ENCODE measurements at places on chromosomes 12 and 14.

- no peak for DNase-seq
Measured at GRCh38 chr14:101313268-101313667, 248.0 kb upstream of the DIO3 start.

DNA sequence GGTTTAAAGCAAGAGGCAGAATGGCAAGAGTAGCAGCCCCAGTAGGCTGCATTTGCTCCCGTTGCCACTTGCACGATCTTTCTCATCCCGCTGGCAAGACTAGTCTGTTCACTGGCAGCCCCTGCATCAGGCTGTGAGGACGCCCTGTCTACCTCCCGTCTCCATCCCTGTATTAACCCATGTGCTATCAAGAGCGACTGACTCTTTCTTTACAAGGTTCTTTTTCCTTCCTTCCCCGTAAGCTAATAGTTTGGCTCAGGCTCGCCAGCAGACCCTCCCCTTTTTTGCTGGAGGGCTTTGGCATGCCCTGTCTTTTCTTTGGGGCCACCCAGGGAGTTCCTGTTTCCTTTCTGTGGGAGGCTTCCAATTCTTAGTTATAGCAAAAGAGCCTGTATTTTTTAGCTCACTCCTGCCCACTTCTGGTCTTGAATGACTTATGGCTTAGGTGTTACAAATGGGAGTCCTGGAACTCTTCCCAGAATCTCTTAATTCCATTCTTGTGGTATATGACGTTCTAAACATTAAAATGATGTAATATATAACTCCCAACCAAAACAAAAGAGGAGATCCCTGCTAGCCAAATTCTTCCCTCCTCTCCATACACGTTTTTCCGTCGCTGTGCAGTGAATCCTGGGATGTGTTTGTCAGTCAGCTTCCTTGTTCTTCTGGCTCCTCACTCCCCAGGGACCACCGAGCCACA, 149.0 kb downstream of the PRKCH start:
- DNase-seq, result peak; percentile 61

- DNase-seq, result no peak
Measured at GRCh38 chr12:5944688-5945070, 380 bp downstream of the ANO2 start.

- no peak for DNase-seq
Measured at GRCh38 chr12:132216354-132216987, 72.2 kb downstream of the NOC4L start.

DNA sequence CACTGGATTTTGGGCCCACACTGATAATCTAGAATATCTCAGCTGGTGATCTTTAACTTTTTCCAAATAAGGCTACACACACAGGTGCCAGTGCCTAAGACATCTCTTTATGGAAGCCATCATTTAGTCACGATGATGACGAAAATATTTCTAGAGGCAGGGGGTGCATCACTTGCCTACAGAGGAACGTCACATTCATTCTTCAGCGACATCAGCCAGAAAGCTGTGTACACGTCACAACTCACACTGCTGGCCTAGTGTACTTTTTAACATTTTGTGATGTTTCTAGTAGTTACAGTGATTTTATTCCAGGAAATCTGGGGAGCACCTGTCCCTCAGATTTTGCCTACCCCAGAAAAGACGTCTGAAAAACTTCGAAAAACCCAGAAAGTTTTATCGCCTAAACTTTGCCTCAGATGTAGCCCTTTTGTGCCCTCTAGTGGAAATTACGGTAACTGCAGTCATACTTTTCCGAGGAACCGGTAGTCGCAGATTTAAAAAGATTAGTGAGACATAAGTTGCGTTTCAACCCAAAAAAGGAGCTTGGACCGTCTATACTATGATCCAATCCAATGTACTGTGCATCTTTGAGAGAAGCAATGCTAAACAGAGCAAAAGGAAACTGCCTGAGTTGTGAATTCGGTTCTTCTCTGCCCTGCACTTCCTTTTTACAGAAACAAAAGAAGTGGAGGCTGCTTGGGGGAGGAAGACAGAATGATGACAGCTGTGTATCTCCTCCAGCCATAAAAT, 64.3 kb upstream of the STON2 start:
- DNase-seq, result no peak

DNA sequence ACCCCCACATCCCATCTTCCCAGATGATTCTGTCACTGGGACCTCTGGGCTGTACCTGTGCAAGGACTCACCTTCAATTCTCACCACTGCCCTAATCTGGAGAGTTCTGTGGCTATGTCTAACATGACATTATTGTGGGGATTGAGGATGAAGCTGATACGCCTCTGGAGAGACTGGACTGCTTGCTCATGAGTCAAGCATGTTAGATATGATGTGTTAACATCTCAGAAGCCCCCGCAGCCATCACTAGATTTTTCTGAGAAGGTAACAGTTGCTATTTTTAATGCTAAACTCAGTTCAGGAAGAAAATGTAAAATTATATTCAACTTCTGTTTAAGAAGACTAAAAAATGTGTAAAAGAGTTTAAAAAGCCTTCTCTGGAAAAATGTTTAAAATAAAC, 25.7 kb downstream of the JKAMP start:
- no peak for DNase-seq

DNA sequence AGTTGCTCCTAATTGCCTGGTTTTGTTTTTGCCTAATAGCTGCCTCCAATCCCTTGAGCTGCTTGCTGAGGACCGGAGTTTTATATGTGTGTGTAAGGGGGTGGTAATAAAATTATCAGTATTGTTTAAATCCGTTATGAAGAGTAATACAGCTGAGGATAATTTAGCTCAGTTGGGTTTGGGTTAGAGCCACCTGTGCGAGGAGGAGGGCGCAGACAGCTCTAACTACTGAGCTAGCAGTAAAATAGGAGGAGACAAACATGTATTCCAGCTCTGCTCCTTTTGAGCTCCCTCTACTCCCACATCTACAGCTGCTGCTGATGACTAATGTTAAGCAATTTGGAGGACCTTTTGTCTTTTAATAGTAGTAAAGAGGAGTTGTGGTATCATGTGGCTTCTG, 61.5 kb downstream of the SPATS2 start:
- DNase-seq, result no peak

GRCh38 chr14:68377459-68377858, 415.4 kb downstream of the ZFP36L1 start:
- no peak for DNase-seq

GRCh38 chr14:98162856-98163805, 1108.9 kb downstream of the BCL11B start:
- peak; percentile 61 for DNase-seq

DNA sequence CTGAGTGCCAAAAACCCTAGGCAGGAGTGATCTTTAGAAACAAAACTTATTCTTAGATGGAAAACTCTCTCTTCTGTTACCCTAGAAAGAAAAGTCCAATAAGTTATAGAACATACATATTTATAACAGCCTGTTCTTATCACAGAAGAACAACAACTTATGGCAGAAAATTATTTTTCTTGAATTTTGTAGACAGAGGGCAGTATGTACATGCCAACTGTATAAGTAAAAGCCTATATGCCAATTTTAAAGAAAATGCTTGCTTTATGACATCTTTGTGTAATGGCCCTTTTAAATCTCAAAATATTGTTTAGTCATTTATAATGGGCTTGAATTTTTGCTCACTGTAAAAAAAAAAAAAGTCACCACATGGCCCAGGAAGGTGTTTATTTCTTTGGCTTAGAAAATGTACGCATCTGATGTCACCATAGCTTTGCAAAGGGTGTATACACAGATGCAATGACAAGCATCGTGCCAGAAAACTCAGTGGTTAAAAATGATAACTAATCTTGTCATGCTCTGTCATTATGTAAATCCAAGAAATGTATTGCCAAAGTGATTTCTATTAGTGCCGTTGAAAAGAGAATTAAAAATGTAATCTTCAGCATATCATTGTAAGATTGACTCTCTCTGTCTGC, 38.3 kb upstream of the GRIP1 start:
- DNase-seq, result no peak

DNA sequence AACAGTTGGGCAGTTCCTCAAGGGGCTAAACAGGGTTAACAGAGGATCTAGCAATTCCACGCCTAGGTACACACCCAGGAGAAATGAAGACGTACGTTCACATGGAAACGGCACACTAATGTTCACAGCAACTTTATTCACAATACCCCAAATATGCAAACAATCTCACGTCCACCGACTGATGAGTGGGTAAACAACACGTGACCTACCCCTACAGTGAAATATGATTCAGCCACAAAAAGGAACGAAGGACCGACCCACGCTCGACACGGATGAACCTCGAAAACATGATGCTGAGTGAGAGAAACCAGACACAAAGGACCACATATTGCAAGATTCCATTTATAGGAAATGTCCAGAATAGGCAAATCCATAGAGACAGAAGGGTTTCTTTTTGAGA, 112.7 kb downstream of the NCOR2 start:
- DNase-seq, result no peak
